ENCODE measurements at places on chromosomes 1 and 21.

DNA sequence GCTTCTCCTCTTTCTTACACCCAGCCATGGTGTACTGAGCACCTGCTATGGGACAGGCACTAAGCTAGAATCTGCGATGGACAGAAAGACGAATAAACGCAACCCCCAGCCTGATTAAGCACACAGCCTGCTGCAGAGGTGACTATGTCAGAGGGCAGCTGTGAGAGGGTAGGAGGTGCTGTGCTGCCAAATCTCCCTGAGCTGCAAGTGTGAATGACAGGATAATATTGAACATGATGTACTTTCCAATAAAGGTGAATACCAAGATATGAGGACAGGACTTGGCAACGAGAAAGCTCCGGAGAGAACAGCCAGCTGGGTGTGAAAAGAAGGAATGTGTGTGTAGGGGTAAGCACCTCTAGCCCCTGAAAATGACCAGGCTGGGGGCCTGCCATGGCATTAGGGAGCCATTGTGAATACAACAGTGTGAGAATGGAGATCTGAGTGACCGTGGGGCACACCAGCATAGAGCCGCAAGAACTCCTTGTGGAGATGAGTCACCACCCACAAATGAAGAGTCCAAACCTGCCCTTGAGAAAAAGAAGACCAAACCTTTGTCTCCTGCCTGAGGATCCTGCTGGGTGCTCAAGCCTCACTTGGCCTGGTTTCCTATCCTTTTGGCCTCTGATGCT lies 83.0 kb upstream of the ATF3 start:
- no peak for DNase-seq

DNA sequence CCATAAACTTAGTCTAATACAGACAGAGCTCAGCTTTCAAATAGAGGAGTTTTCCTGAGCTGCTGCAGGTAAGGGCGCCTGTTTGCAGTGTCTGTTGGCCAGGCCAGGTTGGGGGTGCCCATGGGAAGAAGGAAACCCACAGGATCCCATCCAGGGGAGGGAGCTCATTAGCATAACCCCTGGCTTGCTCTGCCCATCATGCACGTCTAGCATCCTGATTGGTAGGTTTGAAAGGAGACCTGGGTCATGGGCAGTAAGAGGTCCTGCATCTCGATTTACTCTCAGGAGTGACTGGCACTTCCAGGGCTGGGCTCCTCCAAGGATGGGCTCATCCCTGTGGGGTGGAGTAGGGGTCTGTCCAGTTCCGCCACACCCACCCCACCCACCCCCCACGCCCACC lies 103.7 kb upstream of the CLDN14 start:
- no peak for DNase-seq

DNA sequence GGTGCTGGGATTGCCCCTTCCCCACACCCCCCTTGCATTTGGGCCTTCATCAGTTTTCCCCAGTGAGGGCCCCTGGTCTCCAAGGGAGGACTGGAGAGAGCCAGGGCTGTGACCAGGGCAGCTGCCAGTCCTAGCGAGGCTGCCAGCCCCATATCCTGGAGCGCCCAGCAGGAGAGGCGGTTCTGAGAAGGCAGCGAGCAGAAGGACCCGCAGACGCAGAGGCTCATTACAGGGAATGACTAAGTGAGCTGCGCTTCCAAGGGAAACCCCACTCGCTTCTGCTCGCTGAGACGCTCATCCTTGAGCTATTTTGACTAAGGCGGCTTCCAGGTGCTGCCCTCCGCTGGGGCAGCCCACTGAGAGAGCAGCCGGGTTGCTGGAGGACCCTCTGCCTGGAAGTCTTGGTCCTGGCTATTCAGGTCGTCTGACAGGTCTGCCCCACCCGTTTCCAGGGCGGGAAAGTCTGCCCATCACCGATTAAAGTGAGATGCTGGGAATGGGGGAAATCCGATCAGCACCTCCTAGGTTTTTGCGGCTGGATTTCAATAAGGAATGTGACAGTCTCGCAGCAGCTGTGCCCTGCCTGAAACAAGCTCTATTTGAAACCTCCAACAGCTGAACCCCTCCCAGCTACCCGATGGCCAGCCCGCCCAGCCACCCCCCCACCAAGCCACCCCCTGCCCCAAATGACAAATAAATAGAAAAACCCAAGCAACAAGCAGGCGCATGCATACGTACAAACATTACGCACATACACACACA lies 2.8 kb downstream of the KCNN3 start:
- no peak for DNase-seq

DNA sequence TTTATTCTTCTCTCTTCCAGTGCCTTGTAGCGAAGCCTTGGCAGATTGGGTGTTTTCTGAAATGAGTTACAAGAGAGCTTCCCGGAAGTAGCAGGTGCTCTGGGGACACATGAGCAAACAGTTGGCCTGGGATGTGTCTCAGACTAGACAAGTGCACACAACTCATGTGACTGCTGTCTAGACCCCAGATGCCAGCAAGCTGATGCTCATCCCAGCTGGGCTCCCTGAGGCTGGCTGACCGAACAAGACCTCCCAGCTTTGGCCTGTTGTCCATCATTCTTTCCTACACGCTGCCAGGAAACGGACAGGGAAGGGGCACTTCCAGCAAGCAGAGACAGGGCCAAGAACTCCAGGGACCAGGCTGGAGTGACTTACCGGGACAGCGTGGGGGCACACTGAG lies 18.7 kb upstream of the CSF1 start:
- DNase-seq: no peak

DNA sequence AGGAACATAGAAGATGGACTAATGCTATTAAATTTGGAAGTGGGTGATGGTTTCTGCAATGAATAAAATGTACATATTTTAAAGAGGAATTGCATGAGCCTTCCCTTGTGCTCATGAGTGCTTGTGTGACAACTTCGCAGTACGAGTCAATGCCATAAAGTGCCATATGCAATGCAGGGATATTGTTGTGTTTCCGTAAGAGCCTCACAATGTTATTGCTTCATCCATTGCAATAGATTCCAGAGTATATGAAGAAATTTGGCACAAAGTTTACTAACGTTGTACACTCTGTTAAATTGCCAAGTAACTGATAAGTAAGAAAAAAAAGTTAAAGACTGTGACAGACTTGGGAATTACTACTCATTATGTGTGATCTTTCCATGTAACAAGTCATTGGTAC lies 22.3 kb downstream of the BTG3 start:
- no peak for DNase-seq

- peak; percentile 13 for DNase-seq
These were observed 8.8 kb downstream of the ZNF683 start for GRCh38 chr1:26363549-26364448.

DNA sequence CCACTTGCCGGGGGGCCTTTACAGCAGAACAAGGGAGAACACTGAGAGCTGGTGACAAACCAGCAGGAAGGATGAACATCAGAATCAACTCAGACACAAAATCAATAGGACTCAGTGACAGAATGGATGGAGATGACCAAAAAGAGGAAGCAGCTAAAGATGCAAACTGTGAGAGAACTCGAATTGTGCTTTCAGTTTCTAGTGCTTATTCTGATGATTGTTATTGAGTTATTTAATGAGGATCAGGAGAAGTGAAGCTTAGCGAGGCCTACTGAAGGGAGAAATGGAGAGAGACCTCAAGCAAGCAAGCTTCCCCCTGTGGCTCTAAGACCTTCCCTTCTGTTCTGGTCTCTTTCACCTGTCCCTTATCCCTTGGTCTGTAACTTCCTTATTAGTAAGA lies 30.3 kb upstream of the TMEM125 start:
- no peak for DNase-seq

Data from amygdala (tissue), 56 donors.